ENCODE measurements at places on chromosomes 12 and 14.

- peak; percentile 57 for DNase-seq
Measured at GRCh38 chr14:61560323-61560722, 135.0 kb upstream of the HIF1A start.

- no peak for DNase-seq
Measured at GRCh38 chr14:37650356-37651037, 55.1 kb downstream of the TTC6 start.

- no peak for DNase-seq
Measured at GRCh38 chr12:64009321-64010068, 165.0 kb downstream of the SRGAP1 start.

DNA sequence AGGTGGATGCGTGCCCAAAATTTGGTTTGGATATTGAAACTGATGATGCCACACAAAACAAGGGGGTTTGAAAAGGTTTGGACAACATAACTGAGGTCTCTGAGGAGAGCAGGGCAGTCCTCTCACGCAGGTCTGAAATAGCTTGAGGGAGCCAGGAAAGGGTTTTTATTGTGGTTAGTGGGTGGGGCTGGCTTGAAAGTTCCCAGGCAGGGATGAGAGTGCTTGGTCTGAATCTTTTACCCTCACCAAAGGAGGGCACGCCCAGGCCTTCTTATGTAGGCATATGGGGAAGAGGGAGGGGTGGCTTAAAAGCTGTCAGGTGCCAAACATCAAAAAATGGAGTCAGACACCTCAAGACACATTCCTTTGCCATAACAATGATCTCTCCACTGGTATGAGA lies 493.1 kb upstream of the CCDC196 start:
- DNase-seq = no peak

DNA sequence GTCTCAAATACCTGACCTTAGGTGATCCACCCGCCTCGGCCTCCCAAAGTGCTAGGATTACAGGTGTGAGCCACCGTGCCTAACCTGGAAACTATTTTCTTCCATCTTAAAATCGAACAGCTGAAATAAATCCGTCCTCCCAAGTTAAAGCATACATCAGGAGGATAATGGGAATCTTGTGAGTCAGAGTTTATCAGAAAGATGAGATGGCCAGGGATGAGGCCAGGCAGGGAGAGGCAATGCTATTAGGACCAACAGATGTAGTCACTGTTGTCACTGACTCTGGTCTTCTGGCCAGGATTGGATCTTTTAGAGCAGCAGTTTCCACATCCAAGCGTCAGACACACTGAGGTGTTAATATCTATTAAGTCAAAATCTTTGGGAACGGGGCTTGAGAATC lies 61.7 kb upstream of the USP44 start:
- DNase-seq = no peak

- DNase-seq = no peak
Measured at GRCh38 chr14:102486513-102487203, 22.9 kb downstream of the ANKRD9 start.

DNA sequence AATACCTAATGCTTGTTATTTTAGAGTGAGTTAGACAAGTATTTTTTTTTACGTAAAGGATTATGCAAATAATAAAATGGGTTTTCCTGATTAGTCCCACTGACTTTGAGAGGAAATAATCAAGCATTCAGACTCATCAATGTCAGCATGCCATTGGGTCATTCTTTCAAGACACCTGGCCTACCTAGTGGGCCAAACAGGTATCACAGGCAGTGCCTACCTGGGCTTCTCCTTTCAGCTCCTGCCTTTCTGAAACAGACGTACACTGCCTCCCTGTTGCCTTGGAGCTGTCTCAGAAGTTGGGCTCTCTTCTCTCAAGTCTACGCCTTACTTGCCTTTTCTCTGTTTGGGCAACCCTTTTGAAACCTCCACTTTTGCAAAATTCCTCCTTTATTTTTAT lies 545.6 kb downstream of the SNAPC1 start:
- DNase-seq = no peak

Data from fibroblast of upper back skin (primary cell).